Colonic mucosa (tissue), 4 donors: ENCODE measurements at places on chromosomes 1 and 21.

DNA sequence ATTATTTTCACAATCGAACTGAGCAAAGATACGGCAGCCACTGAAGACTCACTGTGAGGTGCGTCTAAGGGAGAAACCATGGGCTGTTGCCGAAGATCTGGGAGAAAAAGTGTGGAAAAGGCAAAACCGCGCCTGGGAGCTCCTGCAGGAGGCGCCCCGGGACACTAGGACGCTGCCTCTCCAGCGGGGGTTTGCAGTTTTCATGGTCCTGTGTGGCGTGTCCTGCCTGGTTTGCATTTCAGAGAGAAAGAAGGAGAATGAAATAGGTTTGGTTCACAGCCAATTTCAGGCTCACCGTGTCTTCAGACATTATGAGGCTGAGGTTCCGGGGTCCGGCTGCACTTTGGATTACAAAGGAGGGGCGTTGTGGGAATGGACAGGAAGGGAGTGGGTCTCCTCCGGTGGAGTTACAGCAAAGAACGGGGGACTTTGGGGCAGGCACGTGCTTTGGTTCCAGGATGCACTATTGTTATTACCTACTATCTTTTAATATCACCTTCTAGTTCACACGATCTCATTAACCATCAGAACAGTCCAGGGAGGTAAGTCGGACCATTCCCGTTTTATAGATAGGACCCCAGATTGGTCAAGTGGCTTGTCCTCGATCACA is 179.8 kb downstream of the DYRK1A start:
- DNase-seq: no peak

DNA sequence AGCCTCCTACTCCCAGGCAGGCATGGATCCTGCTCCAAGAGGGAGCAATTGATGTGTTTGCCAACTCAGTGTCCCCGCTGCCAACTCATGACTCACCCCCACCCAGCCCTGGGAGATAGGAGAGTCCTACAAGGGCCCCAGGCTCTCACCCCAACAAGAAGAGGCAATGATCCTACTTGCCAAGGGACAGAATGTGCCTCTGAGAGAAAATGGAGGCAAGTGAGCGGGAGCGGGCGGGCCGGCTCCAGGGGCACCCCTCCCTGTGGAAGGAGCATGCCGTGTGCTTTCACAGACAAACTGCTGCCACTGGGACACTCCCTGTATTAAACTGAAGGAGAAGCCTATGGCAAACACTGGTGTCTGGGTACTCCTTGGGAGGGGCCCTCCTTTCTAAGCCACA is 16.7 kb downstream of the PKP1 start:
- peak; percentile 61 for DNase-seq

DNA sequence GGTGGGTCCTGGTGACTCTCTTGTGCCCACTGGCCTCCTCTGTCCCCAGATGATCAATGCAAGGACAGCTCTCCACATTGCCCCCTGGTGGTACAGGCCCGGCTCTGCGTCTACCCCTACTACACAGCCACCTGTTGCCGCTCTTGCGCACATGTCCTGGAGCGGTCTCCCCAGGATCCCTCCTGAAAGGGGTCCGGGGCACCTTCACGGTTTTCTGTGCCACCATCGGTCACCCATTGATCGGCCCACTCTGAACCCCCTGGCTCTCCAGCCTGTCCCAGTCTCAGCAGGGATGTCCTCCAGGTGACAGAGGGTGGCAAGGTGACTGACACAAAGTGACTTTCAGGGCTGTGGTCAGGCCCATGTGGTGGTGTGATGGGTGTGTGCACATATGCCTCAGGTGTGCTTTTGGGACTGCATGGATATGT is 10.8 kb downstream of the ADAMTSL4 start:
- peak; percentile 91 for DNase-seq

DNA sequence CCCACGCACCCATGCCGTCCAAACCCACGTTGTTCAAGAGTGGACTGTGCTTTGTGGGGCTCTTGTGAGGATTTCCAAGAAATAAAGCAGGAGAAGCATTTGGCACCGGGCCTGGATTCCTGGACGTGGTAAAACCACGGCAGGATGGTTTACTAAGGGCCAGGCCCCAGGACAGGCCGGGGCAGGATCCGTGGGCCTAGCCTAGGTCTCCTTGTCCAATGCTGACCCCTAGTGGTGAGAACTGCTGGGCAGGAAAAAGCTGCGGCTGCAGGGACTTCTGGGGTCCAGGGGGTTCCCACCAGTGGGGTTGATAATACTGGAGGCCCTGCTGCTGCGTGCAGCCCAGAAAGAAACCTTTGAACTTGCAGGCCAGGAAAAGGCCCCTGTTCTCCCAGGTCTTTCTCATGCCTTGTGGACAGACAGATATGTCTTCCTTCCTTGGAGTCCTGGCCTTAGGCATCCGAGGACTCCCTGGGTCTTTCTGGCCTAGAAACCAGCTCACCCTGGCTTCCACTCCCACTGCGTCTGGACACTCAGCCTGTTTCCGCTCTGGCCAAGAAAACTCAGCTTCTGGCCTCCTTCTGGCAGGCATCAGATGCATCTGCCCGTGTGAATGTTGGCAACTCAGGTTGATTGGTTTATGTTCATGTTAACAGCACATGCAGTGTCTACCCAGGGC is 106.9 kb upstream of the TMEM51 start:
- peak; percentile 70 for DNase-seq

- DNase-seq: no peak
Observed at GRCh38 chr1:185998391-185998790, 264.2 kb downstream of the HMCN1 start.
